Esophagus squamous epithelium (tissue), 5 donors: ENCODE measurements at places on chromosomes 11 and 22.
A peak's percentile ranks its signal among the peaks of the same experiment; 100 is the strongest.

DNA sequence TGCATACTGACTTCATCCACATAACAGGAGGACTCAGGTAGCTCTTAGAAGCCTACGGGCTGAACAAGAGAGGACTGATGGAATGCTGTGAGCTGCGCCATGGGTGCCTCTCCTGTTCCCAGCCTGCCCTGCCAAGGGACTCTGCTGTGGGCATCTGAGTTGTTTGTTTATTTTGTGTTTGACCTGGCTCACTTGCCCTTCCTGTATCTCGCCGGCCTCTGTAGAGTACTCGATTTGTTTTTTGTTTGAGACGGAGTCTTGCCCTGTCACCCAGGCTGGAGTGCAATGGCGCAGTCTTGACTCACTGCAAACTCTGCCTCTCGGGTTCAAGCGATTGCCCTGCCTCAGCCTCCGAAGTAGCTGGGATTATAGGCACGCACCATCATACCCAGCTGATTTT lies 1.8 kb downstream of the TTC38 start:
- DNase-seq = no peak

GRCh38 chr22:24518771-24519485 lies 23.8 kb downstream of the UPB1 start:
- no peak for DNase-seq

GRCh38 chr11:121048464-121049233 lies 24.7 kb downstream of the TBCEL start:
- DNase-seq = no peak

- DNase-seq = no peak
Measured at GRCh38 chr11:91776655-91777054, 448.0 kb upstream of the FAT3 start.

GRCh38 chr11:68212421-68213134 lies 518 bp downstream of the KMT5B start:
- no peak for DNase-seq

DNA sequence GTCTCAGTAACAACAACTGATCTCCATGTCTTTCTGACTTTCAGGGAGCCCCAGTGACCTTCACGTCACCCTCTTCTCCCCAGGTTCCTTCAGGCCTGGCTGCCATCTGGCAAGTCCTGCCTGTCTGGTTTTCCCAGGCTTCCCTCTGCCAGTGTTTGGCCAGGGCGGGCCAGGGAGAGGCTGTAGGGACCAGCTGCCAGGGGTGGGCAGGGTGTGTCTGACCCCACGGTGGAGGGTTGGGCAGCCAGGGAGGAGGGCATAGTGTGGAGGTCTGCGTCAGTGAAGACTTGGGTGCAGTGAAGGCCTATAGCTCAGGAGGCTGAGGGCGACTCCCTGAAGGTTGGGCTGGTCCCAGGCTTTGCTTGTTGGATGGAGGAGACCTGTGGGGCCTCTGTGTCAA lies 11.9 kb upstream of the MRGPRX2 start:
- DNase-seq = no peak

DNA sequence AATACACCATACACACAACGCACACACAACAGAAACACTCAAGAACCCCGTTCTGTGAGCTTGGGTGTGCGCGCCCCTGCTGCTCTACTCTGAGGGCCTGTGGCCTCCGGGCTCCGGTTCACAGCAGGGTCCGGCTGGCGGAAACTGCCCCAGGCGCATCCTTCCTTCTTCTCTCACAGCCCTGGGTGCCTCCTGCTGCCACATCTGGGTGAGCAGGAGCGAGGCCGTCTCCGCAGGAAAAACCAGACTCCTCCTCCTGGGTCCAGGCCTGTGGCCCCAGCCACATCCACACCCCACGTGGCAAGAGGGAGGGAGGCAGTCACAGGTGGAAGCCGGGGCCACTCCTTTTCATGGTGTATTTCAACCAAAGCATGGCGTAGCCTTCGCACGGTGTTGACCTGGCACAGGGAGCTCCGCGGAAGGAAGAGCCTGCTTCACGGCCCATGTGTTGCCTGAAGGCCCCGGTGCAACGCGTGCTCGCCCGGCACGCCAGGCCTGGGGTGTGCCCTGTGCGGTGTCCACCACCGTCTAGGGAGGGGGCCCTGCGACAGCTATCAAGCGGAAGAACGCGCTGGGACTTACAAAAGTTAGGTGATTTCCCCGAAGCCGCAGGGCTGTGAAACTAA lies 1502.7 kb downstream of the TBC1D22A start:
- no peak for DNase-seq

- DNase-seq = no peak
Measured at GRCh38 chr22:42957544-42957943, 57.4 kb downstream of the PACSIN2 start.

DNA sequence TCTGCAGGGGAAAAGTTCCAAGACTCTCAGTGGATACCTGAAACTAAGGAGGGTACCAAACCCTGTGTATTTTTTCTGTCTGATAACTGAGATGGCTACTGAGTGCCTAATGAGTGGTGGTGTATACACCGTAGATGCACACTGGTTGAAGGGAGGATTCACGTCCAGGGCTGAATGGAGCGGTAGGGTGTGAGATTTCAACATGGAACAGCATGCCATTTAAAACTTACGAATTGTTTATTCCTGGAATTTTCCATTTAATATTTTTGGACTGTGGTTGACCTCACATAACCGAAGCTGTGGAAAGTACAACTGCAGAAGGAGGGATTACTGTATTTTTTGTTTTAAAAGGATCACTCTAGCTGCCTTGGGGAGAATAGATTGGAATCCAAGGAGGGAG lies 322.5 kb upstream of the SORL1-AS1 start:
- no peak for DNase-seq

DNA sequence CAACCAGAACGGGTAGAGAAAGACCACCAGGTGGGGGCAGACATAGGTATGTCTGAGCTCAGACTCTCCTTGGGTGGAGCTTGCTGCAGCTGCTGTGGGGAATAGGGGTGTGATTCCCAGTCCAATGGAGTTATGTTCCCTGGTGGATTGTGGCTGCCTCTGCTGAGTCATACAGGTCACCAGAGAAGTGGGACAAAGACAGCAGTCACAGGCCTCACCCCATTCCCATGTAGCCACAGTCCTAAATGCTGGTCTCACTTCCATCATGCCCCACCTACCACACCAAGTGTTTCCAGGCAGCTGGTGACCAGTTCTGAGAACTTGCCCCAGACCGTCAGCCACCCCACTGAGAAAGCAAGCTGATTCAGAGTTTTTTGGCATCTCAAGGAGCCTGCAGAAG lies 17.5 kb downstream of the OR52E5 start:
- DNase-seq = no peak

DNA sequence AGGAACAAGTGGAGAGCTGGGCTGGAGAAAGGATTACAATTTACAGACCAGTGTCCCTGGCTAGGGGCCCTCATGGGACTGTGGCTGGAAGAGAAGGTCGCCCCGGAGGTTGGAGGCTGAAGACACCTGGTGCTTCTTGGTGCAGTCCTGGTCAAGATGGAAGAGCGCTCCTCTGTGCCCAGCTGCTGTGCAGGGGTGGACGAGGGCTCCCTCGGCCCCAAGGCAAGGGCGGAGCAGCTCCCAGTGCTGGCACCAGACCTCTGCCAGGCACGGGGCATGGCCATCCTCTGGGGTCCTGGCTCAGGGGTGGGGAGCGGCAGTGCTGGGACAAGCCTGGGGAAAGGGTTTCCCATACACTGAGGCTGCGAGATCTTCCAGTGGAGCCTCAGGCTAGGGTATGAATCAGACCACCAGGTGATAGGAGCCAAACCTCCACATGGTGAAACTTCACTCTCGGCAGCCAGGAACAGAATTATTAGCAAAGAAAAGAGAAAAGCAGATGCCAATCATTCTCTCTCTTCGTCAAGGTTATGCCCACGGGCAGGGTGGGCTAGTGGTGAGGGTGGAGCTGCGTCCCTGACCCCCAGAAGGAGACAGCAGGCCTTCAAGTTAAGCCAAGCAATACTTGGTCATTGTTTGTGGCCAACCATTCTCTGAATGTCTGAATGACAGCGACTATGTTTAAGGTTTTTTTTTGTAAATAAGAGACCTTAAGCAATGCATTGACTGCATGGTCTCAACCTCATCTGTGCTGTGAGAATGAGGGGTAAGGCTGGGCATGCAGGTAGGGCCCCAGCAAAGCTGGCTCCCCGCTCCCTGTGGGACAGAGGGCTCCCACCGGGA lies 32.1 kb downstream of the PPM1F start:
- no peak for DNase-seq

GRCh38 chr11:117569911-117570310 lies 227.1 kb downstream of the DSCAML1 start:
- DNase-seq = no peak

DNA sequence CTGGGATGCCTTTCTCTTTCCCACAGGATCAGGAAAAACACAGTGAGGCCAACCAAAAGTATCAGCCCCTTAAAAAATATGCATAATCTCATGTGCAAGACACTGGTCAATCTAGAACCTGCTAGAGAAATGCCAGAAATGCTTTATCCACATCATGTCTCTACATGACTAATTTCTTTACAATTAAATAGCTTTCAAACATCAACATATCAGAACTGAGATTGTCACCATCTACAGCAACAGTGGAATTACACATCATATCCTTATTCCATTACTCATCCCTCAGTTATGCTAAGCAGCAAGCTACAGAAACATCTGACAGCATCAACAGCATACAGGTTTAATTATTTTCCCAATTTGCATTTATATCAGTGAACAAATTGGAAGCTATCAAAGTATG lies 78.8 kb downstream of the DDIAS start:
- DNase-seq = no peak

- DNase-seq = no peak
Measured at GRCh38 chr11:75760710-75761493, 7.7 kb upstream of the DGAT2 start.

- no peak for DNase-seq
Measured at GRCh38 chr11:6258571-6259081, 1.0 kb upstream of the CCKBR start.

DNA sequence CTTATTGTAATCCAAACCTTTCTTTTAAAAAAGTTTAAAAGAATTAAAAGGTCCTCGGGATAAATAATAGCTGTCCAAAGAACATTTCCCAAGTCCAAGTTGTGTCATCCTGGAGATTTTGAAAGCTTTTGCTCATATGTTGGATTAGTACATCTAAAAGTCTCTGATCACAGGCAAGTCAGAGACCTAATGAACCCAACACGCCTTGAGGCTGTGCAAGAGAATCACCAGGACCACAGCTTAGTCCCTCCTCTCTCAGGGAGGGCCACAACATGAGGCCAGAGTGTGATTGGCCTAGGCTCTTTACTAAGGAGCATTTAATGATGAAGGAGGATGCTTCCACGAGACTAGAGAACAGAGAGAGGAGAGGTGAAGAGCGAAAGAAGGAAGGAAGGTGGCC lies 98.7 kb upstream of the OR5AK2 start:
- no peak for DNase-seq

DNA sequence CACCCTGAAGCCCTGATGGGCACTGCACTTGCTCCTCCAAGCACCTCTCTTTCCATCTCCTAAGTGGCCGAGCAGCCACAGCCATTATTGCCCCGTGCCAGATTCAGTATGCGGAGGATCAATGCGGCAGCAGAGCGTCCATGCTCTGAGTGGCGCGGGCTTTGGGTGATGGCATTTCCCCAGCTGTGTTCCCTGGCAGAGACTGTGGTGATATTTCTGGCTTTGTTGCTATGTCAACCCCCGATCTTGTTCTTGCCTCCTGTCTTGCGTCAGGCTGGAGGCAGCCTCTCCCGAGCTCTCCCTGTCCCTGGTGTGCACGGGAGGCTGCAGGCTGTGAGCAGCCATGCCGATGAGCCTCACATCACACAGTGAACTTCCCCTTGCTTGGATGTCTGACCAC lies 1018.6 kb downstream of the TBC1D22A start:
- no peak for DNase-seq

DNA sequence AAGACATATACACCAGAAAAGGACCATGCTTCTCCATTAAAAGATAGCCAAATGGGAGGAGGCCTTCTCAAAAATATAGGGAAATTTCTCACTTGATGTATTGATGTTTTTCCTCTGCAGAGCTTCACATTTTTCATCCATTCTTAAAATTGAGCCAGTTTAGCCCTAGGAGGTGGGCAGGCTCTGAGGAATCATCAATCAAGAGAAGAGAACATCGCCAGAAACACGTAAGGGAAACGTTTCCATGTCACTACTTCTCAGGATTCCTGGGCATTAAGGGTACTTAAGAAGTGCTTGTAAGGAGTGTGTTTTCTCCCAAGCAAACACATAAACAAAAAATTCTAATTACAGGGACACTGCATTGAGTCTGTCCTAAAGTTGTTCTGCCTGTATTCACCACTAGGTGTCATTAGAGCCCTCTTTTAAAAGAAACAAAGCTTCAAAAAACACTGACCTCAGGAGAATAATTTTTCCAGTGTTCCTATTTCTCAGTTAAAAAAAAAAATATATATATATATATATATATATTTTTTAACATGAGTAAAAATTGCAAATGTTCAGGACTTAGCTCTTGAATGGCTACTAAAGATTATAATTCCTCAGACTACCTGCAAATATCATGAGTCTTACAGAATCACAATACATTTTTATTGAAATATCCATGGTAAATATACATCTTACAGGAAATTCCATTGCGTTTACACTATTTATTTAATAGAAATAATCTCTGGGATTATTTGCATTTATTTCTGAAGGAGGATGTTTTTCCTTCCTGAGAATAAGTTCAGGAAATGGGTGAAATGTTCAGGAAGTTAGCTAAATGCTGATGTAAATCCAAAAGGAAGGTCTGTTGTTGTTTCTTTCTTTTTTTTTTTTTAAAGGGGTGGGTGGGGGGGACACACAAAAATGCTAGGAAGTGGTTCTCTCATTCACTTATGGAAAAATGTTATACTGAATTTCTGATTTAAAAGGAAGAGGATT lies 16.0 kb downstream of the FZD4 start:
- DNase-seq = no peak

GRCh38 chr11:116888024-116888423 lies 50.6 kb upstream of the APOA1 start:
- no peak for DNase-seq

- peak; percentile 65 for DNase-seq
Measured at GRCh38 chr11:118435893-118436624, at the start of gene KMT2A. TSS of gene KMT2A (plus strand) at chr11:118436492. CDS start at chr11:118436513, 21 bp downstream.

DNA sequence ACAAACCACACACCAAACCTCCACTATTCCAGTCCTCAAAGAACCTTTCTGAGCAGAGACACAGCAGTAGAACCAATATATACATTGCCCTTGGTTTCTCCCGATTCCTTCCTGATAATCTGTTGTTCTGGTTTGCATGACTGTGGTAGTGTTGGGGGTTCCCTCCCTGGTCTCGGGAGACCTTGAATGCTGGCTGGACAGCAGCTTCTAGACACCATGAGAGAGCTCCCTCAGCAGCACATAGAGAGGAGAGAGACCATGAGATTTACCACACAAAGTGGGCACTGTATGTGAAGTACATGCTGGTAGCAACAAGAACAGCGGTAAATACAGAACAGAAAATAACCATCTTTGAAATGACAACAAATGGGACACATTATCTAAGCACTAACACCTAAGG lies 2.6 kb downstream of the C11orf91 start:
- DNase-seq = no peak
